ENCODE measurements at places on chromosomes 1 and 21.

DNA sequence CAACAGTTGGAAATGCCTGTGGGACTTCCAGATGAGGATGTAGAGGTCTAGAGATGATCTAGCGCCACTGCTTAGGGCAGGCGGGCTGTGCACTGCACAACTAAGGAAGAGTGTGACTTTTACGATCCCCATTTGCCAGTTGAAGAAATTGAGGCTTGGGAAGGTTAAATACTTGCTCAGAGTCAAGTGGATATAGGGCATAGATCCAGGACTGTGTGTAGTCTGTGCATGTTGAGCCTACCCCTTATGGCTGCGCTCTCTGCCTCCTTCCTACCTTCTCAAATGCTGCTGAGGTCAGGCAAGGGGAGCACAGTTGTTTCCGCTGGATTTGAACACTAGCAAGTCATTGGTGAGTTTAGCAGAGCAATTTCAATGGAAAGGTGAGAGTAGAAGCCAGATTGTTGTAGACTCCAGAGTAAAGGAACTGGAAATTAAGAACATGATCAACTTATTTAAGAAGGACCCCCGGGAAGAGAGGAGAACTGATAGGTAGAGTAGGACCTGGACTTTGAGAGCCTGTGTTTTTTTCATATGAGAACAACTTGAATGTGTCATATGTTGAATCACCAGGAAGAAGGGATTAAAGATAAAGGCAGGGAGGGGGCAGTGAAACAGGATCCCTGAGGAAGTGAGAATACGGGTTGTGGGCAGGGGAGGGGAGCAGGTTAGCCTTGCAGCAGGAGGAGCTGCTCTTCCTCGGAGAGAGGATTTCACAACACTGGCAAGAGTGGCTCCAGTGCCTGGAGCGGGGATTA is 2.7 kb downstream of the CAPN2 start:
- DNase-seq, result peak; percentile 93

DNA sequence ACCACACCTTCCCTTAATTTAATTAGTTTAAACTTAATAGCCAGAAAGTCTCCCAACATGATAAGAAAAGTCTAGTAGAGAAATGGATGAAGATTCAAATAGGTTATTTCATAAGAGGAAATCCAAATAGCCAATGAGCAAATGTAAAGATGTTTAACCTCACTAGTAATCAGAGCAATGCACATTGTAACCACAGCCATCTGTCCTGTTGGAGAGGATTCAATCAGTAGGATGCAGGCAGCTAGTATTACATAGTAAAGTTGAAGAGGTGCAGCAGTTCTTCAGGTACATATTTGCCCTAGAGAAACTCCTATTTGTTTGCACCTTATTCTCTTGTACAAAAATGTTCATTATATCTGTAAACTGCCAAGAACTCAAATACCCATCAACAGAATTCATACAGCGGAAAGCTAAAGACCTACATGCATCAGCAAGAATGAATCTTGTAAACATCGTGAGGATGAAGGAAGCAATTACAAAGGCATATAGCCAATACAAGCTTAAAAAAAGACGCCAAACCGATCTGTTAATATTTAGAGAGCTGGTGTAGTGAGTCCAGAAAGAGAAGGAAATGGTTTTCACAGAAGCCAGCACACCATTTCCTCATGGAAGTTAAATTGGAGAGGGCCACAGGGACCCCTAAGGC is 27.9 kb downstream of the DIP2A start:
- DNase-seq, result no peak

DNA sequence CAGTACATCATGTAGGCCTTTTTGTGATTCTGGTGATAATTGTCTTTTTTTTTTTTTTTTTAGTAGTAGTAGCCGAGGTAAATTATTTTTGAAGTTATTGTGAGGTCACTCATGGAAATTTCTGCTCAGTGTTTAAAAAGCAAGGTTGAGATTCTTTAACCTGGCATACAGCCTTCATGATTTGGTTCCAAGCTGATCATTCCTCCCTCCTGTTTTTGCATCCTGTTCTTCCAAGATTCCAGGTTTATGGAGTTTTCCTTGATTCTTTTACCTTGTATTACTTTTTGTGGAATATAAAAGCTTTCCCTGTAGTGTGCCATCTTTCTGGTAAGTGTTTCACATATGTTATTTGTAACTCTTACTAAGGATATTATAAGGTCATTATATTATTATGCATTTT is 9.1 kb downstream of the ZFYVE9 start:
- DNase-seq, result no peak

GRCh38 chr1:118934706-118935105 is 53.4 kb downstream of the TBX15 start:
- DNase-seq, result no peak

DNA sequence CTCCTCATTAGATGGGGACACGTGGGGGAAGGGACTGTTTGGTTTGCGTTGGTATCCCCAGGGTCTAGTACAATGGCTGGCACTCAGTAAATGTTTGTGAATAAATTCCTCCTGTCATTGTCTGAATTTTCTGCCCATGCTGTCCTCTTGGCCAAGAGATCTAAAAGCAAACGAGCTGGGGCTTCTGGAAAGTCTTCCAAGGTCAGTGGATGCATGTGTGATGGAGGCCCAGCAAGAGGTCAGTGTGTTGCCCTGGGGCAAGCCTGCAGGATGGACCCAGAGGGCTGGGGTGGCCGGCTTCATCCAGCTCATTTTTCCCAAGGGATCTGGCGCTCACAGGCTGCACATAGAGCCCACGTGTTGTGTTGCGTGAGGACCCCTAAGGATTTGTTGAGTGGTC is 30.0 kb upstream of the JUN start:
- no peak for DNase-seq

Data from H4 (cell line).